ENCODE measurements at places on chromosomes 5 and 9.

DNA sequence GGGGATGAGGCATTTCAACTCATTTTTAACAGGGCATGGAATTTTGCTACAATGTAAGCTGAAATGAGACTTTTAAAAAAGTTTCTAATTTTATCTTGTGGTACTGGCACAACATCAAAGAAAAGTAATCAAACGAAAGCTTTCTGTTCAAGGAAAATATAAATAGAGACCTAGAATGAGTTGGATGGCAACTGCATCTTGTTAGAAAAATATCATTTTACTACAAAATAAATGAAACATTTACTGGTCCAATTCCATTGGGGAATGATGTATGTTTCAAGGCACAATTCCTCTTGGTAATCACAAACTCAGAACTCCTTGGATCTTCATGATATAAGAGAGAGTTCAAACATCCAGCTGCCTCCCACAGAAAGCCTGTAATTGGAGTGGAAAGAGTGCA lies 102.8 kb downstream of the HMHB1 start:
- DNase-seq = no peak

- no peak for DNase-seq
Observed at GRCh38 chr9:77587042-77587441, 61.1 kb downstream of the GNA14 start.

DNA sequence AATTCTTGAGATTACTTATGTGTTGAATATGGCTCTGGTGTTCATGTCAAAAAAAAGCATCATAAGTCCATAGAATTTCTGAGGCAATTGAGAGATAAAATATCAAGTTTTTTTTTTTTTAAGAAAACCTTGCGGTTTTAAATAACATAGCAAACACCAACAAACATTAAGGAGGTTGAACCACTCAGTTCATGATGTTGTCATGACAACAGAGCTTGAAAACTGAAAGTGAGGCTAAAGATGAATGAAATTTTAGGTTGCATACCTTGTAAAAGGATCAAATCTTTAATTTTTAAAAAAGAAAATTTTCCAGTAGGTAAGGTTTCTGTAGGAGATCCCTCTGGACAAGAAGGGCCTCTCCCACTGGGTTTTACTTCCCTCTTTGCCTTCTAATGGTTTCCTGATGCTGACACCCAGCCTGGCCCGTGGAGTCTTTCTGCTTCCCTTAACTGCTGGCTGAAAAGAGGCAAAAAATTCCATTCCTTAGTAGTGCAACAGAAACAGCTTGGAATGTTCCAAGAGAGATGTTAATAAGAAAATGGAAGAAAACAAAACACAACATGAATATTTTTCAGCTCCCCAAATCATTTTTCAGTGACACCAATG lies 60.0 kb upstream of the FER start:
- DNase-seq = no peak

DNA sequence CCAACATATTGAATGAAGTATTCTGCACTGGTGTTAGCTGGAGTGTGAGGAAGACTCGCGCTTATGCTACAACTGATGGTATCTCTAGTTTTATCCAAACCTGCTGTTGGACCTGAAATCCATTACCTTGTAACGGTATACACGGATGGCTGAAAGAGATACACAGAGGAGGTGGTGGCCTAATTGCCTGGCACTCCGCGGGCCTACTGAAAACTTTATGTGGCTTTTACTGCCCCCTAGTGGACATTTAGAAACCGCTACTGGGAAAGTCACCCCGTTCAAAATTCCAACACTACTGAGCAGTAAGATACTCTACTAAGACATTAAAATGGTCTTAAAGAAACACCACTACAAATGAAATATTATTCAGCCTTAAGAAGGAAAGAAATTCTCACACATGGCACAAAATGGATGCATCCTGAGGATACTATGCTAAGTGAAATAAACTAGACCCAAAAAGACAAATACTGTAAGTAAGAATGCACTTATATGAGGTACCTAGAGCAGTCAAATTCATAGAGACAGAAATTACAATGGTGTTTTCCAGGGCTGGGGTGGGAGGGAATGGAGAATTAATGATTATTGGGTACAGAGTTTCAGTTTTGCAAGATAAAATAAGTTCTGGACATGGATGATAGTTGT lies 100.4 kb downstream of the TTLL11 start:
- peak; percentile 6 for DNase-seq

- no peak for DNase-seq
Observed at GRCh38 chr5:136613230-136613629, 247.9 kb upstream of the TRPC7 start.

- no peak for DNase-seq
Observed at GRCh38 chr5:78204241-78204640, 90.3 kb downstream of the AP3B1 start.
